ENCODE measurements at places on chromosomes 5 and 9.

DNA sequence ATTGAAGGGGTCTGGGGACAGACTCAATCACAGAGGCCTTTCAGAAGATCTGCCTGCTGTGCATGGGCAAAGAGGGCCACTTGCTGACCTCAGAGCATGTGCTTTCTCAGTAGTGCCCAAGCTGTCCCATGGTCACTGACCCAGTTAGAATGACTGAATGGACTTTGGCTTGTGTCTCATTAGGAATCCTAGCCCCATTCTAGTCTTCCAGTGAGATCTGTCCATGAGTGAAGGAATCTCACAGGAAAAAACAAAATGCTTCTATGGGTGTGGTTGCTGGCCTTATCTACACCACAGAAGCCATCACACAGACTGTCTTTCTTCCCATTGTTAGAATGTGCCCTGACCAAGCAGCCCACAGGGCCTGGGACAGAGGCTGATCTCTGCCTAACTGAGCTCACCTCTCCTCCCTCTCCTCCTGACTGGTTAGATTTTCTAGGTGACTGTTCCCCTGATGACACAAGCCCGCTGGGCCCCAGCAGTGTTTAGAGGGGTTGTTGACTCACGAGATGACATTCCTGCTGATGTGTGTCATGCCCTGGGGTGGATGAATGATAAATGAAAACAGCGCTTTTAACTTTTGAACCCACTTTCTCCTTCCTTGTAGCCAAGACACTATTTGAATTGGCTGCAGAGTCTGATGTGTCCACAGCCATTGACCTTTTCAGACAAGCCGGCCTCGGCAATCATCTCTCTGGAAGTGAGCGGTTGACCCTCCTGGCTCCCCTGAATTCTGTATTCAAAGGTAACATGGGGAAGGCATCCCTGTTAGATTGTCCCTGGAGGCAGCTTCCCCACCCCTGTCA lies 24.8 kb downstream of the TGFBI start:
- no peak for DNase-seq

DNA sequence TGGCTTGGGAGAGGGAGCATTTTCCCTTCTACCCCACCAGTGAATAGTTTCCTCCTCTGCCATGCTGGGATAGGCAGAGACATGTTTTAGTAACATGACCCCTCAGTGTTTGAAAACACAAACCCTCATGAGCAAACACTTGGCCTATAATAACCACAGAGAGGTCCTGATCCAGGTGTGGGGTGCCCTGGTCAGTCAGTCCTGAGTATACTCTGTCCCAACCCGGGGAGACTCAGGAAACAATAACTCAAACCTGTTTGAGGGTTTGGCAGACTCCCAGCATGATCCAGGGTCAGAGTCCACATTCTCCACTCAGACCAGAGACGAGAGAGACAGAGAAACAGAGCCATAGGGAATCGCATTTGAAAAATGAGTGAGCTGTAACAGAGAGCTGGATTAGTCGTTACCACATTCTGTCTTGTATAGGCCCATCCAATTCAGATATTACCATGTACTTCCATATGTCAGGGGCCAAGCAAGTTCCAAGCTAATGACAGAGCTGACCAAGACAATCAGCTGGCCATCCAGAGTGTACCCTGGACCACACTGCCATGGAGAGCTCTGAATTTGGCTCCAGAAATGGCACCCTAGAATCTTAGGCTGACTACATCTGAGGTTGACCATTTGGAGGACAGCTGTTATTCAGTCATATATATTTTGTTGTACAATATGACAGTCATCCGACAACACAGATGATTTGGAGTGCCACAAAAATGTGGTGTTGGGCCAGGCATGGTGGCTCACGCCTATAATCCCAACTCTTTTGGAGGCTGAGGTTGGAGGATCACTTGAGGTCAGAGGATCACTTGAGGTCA lies 4.2 kb upstream of the CA9 start:
- DNase-seq, result no peak

DNA sequence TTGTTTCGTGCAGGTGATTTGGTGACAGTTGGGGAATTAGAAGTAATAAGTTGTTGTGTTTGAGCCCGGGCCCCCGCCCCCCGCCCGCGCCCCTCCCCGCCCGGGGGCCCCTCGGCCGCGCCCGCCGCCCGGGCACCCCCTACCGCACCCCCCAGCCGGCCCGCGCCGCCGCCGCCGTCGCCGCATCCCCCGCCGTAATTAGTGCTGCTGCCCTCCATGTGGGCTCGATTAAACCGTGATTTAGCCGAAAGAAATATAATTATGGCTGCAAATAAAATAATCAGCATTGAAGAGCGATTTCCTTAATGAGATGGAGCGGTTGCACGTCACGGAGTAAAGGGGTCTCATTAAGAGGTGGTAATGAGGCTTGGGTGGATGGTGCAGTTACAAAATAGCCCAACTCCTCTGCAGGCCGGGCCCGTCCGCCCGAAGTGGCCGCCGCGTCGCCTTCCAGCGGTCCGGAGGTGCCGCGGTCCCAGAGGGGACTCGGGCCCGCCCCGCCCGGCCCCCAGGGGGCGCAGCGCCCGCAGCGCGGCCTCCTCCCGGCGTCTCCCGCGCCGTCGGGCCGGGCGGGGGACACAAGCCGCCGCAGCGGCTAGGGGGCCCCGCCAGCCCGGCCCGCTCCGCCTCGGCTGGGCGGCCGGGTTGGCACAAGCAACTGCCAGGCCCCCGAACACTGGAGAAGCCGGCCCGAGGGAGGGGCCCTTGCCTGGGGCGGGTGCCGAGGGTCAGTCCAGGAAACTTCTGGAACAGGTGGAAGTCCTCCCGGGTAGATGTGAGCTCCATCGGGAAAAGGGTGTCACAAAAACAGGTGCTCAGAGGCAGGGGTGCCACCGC lies 6.9 kb upstream of the OTP start:
- DNase-seq, result no peak

DNA sequence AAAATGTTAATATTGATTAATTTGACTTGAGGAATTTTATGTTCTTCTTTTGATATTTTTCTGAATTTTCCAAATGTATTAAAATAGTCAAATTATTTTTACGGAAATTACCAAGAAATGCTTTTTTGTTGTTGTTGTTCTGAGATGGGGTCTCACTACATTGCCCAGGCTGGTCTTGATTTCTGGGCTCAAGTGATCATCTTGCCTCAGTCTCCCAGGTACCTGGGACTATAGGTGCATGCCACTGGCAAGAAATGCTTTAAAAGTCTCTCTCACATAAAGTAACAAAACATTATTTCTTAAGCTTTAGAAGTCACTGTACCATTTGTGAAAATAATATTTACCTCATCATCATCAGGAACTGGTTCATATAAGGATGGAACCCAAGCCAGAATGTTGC lies 43.0 kb upstream of the ELOVL7 start:
- DNase-seq, result no peak

DNA sequence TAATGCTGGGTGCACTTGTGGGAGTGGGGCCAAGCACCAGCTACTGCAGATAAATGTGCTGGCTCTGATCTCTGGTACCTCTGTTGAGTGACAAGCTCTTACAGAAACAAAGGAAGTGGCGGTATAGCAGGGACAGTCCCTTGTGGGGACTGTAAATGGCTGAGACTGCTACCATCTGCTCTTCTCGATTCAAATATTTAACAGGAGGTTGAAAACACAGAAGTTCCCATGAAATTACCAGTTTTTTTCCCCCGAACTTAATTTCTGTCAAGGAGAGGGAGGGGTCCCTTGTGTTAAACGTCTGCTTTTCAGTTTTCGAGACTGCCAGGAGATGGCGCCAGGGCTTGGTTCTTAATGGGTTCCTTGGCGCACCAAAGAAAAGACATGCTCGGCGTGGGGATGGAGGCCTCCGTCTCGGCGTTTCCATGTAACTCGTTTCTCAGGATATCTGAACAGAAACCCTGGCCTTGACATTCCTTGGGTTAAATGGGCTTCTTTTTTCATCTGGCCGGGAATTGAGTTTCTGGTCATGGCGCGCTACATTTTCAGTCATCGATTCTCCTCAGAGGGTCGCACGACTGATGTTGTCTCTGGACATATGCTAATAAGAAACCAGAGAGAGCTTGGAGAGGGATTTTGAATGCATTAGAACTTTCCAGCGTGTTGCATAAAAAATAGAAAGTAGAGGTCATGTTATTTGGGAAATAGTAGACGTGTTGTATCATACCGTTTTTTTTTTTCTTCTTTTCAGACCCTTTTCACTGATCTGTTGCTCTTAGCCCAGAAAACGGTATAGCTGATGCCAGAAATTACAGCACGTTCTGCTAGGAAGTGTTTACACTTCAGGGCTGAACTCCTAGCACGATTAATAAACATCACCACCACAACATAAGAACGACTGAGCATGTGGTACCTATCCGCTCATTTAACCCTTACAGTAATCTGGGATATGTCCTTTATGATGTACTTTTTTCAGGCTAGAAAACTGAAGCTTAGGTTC lies 64.0 kb downstream of the CARTPT start:
- peak; percentile 73 for DNase-seq

DNA sequence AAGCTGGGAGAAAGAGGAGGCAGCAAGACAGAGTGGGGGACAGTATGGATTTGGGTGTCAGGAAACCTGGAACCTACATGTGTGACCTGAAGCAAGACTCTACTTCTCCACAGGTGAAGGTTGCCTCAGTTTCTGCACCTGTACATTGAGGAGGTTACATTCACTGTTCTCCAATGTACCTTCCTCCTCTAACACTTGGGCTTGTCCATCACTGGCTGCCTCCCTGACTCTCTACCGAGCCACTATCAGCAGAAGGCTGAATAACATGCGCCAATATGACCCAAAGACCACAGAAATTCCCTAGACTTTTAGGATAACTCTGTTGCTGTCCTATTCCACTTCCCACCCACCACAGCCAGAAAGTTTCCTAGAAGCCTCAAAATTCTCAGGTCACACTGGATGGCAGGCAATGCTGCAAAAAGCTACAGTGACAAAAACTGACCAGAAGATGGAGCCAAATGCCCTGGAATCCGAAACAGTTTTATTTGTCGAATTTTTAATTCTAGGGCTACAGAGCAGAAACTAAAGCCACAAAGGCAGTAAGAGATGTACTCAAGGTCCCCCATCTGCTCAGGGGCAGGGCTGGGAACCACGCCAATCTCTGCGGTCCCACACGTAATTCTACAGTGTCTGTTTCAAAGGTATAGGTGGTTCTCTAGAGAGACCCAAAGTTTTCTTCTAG lies 64.4 kb downstream of the FAM114A2 start:
- no peak for DNase-seq

- DNase-seq, result no peak
Observed at GRCh38 chr5:40813698-40814281, 15.6 kb upstream of the PRKAA1 start.

DNA sequence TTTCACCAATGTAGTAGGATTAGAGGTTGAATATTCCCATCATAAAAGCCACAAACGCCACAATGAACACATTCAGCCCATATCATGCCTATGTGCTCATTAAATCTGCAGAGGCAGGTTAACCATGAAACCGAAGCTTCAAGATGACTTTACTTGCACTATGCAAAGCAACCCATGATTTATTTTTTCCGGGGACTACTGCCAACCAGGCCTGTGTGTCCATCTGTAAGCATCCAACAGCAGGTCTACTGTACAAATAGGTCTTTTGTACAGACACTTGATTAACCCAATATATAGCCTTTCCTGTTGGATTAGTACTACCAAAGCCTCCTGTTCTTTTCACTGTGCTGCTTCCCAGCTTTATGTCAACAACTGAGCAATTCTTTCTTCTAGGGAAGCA lies 104.9 kb upstream of the CDH10 start:
- DNase-seq, result no peak

DNA sequence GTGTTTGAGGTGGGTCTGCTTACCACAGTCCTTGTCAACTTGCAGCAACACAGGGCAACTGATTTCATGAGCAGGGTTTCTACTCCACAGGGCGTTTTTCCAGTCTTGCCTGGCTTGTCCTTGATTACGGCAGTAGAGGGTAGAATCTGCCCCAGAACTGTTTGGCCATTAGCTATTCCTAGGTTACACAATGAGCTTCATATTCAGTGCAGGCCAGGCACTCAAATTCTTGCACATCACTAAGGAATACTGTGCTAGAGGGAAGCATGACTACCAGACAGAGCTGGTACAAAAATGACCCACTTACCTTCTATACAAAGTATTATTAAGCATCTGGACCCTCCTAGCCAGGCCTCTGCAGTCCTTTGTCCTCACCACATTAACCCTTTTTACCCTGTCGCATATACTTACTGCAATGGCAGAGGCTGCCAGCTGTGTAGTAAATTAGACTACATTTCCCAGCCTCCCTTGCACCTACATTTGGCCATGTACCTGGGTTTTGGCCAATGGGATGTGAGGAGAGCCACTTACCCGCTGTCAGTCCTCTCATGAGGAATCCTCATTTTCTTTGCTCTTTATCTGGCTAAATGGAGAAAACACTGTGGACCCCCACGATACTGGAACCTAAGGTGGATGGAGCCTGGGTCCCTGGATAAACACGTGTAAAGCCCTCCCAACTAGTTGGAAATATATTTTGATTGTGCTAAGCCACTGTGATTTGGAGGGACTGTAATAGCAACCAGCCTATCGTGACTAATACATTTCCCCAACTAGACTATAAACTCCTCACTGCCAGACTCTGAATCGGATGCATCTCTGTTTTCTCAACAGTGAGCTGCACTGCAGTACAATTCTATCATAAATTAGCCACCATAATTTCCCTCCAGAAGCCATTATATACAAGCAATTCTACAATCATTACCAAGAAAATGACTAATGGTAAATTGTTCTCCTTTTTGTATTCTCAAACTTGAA lies 218.7 kb downstream of the GLIS3 start:
- DNase-seq, result peak; percentile 16

GRCh38 chr9:6271508-6272228 lies 56.1 kb downstream of the IL33 start:
- DNase-seq, result no peak

GRCh38 chr5:157994906-157995519 lies 136.1 kb upstream of the CLINT1 start:
- peak; percentile 20 for DNase-seq

DNA sequence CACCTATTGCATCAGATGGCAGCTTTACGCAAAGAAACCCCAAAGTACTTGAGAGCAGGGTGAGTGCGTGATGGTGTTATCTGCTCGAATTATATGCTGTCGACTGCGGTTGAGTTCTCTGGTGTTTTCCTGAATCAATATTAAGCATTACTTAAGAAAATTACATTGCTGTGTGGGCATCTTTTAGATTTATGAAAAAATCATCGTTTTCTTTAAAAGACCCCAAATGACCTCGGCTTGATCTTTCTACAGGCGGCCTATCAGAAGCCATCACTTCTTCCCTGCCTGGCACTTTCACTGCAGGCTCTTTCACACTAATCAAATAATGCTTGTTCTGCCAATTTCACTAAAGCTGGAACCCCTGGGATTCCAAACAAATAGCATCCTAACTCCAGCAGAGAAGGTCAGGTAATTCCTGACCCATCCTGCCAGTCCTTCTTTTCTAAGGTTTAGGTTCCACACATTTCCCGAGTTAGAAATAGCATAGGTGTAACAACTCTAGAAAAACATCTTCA lies 1.7 kb downstream of the UBE2QL1 start:
- DNase-seq, result no peak

DNA sequence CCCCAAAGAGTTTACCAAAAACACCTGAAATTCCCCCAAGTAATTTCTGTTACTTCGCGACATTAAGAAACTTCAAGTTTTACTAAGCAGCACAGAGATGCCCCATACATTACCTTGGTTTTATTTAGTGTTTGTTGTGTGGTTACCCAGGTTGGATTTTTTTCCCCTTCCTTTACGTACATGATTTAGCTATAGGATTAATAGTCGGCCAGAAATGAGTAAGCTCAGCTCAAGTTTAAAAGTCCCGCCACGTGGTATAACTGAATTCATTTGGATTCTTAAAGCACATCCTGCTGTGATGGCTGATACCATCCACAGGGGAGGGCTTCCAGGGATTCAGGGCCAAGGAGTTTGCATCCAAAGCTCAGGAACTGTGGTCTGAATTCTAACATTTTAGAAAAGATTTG lies 75.9 kb downstream of the DAP start:
- no peak for DNase-seq

Data from anterior cingulate cortex (tissue), 58 donors.